H7 (cell line): ENCODE measurements at places on chromosomes 7 and 10.
A peak's percentile ranks its signal among the peaks of the same experiment; 100 is the strongest.

- no peak for DNase-seq
Measured at GRCh38 chr10:58820386-58820785, 307.7 kb downstream of the BICC1 start.

DNA sequence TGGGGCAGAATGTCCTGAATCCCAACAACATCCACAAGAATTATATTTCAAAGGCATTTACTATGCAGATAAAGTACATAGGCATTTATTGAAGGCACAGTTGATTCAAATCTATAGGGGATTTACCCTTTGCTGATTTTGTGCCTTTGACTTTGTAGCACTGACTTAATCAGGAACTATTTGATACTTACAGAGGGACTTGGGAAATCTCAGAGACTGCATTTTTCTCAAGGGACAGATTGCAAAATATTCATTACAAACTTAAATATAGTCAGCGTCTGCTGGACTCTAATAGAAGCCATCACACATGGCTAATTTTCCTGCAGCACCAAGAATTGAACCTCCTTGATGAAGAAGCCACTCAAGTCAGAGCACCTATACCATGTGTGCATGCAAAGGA is 44.9 kb downstream of the FAS start:
- no peak for DNase-seq

- DNase-seq = no peak
Measured at GRCh38 chr7:55440040-55440690, 75.0 kb downstream of the LANCL2 start.

DNA sequence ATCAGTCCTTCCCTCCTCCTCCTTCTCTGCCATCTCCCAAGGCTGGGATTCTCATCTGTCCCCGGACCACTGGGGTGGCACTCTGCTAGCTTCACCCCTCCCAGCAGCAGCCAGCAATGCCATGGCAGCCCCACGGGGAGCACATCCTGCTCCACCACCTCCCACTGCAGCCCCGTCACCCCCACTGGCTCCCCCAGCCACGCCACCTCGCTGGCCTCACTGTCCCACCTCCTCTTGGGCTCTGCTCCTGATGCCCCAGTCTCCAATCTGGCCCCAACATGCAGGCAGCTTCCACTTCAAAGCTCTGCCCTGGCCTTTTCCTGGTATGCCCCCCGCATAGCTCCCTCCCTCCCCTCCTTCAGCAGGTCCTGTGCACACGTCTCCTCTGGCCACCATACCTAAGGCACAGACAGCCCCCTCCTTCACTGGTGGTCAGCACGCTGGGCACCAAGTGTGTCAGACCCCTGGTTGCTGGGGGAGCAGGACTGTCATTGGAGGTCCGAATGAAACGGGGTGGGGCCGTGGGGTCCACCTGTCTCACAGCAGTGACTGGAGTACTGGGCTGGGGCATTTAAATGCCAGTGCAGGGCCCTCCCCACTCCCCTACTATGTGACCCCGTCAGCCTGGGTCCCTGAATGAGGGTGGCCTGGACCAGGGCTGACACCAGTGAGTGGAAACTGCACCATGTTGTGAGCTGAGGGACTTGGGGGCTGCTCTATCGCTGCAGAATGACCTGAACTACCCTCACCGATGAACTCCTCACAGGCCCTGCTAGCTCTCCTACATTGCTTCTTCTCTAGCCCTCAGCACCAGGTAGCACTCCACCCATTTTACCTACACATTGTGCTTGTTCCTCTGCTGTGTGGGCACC is 38.7 kb downstream of the RASGEF1A start:
- peak; percentile 64 for DNase-seq

DNA sequence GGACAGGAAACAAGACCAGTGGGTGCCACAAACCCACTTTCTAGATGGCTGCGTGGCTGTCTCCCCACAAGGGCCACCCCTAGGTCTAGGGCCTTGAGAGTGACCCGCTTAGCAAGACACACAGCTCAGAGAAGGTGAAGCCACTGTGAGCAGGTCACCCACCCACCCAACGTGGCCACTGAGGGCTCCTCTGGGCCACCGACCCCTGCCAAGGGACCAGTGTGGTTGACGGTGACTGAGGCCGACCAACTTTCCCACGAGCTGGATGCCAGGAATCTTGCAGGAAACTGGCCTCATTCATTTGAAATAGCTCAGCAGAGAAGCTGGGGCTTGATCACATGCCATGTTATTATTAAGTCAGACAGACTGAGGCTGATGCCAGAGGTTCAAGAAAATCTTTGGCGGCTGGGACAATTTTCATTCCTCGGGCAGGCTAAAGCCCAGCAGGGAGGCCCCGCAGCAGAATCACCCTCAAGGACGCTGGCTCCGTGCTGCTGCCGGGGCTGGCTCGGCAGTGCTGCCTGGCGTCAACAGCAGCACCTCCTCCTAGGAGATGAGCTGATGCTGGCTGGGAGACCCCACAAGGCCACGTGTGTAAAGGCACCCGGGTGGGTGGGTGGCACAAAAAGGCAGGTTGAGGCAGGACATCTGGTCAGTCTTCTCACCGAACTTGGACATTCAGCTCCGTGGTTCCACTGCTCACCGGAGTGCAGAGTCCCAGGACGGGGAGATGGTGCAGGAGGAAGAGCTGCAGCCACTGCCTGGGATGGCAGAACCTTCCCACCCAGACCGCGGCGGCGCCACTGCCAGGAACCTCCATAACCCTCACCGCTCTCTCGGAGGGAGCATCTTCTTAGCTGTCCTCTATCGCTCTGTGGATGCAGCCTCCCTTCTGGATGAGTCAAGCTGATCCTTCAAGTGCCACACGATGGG is 57.8 kb downstream of the ZRANB1 start:
- DNase-seq = peak; percentile 51

DNA sequence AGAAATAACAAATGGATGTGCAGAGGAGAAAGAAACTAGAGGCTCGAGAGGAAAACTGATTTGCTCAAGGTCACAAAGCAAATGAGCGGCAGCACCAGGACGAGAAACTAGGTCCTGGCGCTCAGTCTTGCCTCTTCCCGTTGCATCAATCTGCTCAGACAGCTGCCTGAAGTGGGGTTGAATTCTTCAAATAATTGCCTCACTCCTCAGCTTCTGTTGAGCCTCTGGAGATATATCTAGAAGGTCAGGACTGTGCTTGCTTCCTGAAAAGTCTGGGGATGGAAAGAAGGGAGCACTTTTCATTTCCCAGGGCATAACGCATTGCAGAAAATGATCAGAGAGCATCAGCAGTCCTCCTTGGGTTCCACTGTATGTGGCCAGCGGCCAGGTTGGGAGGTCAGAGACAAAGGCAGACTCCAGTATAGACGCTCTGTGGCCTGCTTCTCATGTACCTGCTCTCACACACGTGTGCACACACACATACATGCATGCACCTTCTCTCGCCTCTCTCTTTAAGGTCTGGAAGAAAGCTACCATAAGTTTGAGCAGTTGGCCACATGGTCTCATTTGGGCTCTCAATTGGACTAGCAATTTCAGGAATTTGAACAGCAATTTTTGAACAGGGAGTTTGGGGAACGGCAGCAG is 83.7 kb upstream of the DUSP5 start:
- DNase-seq = no peak

GRCh38 chr7:102434039-102434486 is 688 bp downstream of the ORAI2 start:
- DNase-seq = no peak
